ENCODE measurements at places on chromosomes 3 and 15.
A peak's percentile ranks its signal among the peaks of the same experiment; 100 is the strongest.

- DNase-seq, result no peak
Measured at GRCh38 chr15:59794229-59794886, 105.2 kb upstream of the BNIP2 start.

DNA sequence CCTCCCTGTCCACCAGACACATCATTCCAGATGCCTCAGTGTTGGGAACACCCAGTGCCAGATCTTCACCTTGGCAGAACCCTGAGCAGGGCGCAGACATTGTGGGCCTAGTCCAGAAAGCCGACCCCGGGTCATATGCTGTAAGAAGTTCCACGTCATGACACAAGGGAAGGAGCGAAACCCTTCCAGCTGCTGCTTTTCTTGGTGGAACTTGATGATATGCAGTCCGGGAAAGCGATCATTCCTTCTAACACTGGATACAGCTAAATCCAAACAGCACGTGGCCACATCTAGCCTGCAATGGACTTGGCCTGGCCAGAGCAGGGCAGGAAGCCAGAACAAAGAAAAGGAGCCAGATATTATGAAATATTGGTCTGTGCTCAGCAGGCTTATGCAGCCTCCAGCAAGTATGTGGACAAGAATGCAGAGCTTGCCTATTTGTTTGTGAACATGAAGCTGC is 22.0 kb downstream of the GASK1A start:
- no peak for DNase-seq

DNA sequence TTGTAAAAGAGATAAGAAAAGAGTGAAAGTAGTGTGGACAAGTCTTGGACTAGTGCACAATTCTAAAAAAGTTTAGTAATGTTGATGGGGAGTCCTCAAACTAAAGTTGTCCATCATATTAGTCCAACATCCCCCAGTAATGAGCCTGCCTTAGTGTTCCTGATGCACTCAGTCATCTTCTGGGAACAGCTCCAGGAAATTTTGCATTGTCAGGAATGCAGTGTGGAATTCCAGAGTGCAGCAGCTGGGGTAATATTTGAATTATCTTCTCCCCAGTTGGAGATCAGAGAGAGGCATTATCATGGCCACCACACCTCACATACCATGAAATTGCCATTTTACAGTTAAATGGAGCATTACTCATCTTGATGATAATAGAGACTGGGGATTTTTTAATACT is 528.8 kb upstream of the NAALADL2 start:
- peak; percentile 1 for DNase-seq

DNA sequence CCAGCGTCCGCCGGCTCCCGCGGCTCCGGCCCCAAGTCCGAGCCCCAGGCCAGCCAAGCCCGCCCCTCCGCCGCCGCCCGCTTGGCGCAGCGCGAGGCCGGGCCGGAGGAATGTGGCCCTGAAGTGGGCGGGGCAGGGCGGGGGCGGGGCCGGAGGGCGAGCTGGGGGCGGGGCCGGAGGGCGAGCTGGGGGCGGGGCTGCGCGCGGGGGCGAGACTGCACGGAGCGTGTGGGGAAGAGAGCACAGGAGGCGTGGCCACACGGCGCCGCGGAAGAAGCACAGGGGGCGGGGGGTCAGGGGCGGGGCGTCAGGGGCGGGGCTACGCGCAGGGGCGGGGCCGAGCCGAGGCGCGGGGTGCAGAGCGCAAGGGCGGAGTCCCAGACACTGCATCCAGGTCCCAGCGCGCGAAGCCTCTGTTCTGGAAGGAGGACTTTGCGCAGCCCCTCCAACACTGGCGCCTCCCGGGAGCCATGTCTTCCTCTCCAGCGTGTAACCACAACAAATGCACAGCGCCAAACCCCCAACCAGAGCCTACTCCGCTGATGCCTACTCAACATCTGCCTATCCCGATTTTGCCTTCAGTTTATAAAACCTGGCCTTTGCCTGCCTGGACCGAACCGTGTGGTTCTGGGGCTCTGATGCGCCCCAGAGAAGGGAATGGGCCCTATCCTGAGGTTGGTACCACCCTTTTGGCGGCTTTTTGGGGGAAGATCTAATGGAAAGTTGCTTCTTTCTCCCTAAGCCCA is 105.5 kb downstream of the IQSEC1 start:
- DNase-seq, result peak; percentile 81

DNA sequence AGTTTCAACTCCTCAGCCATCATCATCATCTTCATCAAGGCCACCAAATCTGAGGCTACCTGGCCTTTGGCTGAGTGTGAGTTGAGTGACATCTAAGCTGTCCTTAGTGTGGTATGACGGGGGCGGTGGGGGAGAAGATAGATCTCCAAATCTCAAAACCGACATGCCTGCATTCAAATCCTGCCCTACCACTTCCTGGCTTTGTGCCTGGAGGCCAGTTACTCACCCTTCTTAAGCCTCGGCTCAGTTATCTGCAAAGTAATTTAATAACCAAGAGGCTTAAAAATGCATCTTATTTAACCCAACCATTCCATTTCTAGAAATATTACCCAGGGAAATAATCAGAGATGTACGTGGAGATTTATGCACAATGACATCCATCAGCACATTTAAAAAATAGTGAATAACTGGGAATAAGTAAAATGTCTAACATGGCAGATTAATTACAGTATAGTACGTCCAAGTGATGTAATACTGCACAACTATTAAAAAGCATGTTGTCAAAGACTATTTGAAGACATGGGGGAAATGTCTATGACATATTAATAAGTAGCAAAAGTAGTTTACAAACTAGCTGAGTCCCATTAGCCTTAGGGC is 167.4 kb downstream of the NTRK3 start:
- DNase-seq, result no peak

GRCh38 chr3:190074817-190075216 is 45.9 kb downstream of the P3H2 start:
- no peak for DNase-seq

Measured in DMS53 (cell line).